ENCODE measurements at places on chromosomes 2 and 18.

DNA sequence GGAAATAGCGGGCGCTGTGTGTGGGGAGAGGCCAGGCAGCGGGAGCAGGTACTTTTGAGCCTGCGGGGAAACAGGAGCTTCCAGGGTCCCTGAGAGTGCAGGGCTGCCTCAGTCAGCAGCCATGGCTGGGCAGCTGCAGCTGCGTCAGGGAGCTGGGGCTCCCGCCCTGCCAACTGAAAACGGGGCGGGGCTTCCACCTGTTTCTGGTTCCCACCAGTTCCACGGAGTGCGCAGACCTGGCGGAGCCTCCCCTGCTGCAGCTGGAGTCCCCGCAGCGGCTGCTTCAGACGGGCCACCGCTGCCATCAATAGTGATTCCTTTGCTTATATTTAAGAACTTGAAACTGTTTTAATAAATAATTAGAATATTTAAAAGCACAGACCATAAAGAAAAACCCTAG, 30.6 kb upstream of the RPRM start:
- DNase-seq, result peak; percentile 81

DNA sequence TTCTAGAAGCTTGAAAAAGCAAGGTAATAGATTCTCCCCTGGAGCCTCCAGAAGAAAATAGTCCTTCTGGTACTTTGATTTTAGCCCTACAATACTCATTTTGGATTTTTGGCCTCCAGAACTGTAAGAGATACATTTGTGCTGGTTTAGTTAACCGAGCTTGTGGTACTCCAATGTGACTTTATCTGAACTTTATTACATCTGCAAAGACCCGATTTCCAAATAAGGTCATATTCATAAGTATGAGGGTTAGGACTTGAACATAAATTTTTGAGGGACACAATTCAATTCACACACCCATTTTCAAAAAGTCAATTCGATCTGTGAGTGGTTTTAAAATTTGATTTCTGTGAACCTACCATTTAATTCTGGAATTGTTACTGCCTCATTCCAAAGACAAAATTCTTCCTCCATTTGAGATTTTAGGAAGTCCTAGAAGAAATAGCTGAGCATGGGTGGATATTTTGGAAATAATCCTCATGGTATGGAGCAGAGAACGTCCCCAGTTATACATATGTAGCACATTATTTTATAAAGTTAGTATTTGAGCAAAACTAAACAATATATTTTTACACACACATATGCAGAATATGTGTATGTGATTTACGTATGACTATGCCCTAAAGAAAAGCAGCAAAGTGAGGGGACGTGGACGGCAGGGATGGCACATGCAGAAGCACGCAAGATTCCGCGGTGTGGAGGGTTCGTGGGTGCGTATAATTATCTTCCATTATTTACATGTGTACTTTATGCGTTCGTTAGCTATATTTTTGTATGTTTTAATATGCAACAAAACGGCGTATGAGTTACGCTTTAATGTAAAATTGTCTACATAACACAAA, 905 bp upstream of the NUP35 start:
- no peak for DNase-seq

GRCh38 chr18:74377776-74378175, 62.1 kb downstream of the C18orf63 start:
- no peak for DNase-seq

GRCh38 chr2:19688059-19688458, 213.7 kb downstream of the TTC32 start:
- no peak for DNase-seq

GRCh38 chr2:15142069-15142689, 419.0 kb downstream of the NBAS start:
- no peak for DNase-seq

DNA sequence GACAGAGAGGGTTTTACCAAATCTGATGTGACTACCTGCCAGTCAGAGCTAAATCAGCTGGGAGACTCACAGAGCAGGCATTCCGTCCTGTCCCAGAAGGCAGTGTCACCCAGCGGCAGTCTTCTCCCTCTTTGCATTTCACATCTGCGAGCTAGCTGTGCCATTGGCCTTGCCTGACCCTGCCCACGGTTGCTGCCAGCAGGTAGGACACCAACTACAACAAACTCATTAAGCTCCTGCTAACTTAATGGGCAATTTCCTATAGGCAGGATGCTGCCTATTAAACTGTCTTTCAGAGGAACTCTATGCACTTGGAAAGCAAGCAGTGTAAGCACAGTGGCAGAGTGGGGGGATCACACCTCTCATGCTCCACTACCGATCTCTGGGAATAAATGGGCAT, 116.4 kb upstream of the CAPN13 start:
- no peak for DNase-seq

DNA sequence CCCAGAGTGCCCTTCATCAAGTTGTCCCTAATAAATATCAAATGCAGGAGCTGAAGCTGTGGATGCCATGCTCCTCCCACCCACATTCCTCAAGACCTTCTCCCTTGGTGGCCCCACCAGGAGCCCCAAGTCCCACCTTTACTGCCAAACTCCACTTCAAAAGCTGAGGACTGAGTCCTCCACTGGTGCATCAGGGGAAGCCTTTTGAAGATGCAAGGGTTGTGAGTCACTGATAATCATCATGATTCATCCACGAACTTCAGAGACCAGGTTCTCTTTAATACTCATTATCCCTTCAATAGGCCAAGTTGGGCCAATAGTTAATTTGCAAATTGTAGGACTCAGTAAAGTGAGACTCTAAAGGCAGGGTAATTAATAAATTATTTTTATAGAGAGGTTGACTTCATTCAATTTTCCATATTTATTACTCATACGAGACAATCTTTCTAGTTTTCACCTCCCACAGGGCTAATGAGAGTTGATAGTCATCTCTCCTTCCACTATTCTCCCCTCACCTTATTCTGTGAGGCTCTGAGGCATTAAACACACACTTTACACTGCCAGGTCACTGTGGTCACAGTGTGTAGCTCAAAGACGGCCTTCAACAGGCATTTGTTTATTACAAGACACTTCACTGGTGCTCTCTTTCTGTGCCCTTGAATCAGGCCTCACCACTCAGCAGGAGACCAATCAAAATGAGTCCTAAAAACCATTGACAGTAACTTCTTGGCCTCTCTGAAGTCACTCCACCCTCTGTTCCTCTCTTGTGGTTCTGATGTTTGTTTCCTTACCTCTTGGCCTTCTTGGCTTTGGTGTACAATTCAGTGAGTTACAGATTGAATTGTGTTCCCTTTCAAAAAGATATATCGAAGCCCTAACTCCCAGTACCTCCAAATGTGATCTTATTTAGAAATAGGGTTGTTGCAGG, 99.9 kb downstream of the TRIB2 start:
- DNase-seq, result no peak

DNA sequence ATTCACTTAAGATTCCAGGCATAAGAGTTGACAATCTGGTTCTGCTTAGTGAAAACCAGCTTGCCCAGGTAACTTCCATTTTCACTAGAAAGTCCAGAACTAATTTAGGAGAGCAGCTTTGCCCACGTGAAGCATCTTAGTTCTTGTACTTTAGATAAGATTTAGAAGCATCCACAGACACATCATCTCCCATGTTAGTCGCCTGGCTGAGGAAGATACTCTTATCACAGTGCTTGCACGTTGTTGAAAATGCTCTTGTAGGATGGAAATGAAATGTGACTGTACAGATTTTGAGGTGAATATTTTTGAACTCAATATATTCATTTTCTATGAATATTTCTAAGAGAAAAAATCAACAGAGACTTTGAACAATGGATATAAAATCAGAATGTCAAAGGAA, 159.7 kb downstream of the SOCS6 start:
- no peak for DNase-seq

- no peak for DNase-seq
Observed at GRCh38 chr18:77106331-77106730, 26.3 kb downstream of the MBP start.

GRCh38 chr2:185006481-185006880, 408.2 kb downstream of the ZNF804A start:
- DNase-seq, result peak; percentile 47

- no peak for DNase-seq
Observed at GRCh38 chr2:229084447-229084846, 186.6 kb downstream of the PID1 start.

GRCh38 chr2:99576775-99577174, 87.0 kb upstream of the REV1 start:
- DNase-seq, result no peak

DNA sequence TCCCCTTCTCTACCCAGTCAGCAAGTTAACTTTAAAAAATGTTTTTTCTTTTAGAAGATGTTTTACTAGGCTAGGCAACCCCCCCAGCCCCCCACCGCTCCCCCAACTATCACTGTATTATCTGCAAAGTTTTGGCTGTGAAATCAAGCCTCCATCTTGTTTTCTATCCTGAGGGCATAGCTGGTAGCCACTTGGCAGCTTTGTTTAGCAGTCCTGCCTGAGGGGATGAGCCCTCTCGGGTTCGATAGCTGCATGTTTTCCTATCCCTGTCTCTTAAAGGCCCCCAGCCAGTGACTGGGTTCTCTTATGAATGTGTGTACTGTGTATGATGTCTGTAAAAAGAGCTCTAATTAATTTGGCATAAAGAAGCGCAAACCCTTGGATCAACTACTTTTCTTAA, 43.4 kb downstream of the MRO start:
- no peak for DNase-seq

GRCh38 chr2:152541712-152542111, 175.5 kb downstream of the PRPF40A start:
- no peak for DNase-seq

DNA sequence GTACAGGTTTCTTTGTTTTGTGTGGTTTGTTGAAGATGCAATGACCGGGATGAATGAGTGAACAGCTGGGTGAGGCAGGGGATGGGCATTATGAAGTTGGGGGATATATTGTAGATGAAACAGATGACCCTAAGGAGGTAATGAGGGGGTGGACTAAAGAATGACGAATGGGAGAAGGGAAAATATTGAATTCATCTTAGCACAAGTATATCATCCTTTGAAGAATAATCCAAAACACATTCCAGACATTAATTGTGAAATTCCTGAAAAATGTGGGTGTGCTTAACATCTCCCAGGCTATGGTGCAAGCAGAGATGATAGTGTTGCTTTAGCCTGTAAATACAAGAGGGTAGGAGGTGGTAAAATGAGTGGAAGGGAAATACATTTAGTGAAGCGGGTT, 5.8 kb downstream of the CRIM1 start:
- no peak for DNase-seq

- DNase-seq, result no peak
Observed at GRCh38 chr18:41501848-41502247, 453.2 kb upstream of the PIK3C3 start.

Data from WTC11 (cell line).